ENCODE measurements at places on chromosomes 2 and 18.

DNA sequence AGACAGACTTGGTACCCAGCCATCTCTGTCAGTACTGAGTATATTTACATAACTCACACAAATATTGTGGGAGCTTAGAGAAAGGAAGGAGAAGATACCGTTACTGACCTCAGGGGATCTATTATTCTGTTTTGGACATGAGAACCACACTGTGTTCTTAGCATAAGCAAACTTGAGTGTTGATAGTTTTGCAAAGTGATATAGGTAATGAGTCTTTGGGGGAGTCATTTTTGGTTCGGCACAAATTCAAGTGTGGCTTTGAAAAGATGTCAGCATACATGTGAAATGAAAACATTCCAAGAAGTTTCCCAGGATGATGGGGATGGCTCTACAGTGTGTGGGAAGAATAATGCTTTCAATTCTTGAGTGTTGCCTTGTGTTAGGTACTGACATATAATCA is 24.1 kb downstream of the SMARCAL1 start:
- DNase-seq: no peak

DNA sequence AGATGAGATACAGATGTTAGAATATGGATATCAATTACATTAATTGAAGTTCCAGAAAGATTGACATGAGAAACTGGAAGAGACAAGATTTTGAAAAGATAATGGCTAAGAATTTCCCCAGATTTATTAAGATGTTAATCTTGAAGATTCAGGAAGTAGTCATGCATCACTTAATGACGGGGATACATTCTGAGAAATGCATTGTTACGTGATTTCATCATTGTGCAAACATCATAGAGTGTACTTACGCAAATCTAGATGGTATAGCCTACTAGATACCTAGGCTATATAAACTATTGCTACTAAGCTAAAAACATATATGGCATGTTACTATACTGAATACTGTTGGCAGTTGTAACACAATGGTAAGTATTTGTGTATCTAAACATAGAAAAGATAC is 6.8 kb upstream of the CHMP3 start:
- no peak for DNase-seq

GRCh38 chr18:3367491-3368091 is 82.4 kb upstream of the TGIF1 start:
- no peak for DNase-seq

GRCh38 chr2:206740800-206741199 is 22.6 kb upstream of the DYTN start:
- DNase-seq: no peak

DNA sequence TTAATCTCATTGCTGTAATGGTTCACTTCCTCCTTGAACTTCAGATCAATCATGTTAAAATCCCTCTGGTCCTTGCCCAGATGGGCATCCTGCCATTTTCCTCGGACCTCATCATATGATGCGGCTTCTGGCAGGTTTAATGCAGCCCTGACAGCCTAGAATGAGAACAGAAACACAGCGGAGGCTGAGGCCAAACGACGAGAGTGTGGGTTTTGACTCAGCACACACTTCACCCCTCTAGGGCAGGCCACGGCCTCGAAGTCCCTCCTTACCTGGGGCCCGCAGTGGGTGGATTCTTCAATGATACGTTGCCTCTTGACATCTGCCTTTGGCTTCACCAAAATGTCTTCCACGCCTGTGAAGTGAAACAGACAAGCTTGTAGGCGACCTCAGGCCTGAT is 56.8 kb downstream of the POLR1A start:
- DNase-seq: no peak

GRCh38 chr2:95240091-95240490 is 32.8 kb downstream of the ZNF892 start:
- no peak for DNase-seq

DNA sequence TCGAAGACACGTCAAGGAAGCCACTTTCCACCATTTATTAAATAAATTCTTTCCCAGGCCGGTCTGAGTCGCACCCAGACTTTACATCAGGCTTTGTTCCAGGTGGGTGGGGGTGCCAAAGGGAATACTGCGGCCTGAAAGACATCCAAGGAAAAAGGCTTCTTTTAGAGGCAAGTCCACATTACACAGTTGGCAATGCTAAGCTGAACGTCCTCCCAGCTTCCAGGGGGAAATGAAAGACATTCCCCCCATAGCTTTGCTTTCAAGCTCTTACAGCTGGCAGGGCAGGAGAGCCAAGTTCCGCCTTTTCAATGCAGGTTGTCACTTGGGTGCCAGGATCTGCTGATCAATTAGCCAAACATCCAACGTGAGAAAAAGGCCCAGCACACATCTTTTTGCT is 36.5 kb upstream of the PTPN4 start:
- DNase-seq: no peak

DNA sequence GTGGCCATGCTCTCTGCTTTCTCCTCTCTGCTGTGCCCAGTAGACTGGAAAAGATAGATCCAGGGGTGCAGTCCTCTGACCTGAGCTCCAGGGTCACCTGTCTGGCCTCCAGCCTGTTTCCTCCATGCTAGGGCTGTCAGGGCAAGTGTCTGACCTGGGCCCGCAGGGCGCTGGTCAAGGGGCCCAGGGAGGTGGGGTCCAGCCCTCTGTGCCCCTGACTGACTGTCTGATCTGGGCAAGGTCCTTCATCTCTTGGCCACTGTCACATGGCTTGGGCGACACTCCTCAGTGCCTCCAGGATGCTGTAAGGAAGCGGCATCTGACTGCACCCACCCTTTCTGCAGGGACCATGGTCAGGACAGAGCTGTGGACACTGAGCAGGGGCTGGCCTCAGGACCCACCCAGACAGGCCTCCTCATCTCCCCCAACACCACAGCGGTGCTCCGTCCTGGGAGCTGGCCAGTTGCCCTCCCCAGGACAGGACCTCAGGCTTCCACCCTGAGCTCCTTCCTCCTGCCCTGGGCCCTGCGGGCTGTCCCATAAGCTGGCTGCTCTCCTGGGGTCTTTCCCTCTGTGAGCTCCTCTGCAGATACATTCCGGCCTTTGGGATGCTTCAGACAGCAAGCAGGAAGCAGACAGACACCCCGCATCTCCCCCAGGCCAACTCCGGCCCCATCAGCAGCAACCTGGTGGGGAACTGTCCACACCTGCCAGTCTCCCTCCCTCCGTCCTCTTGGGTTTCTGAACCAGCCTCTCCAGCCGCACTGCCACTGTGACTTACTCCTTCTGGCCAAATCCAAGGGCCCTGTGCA is 21.2 kb upstream of the ALPI start:
- no peak for DNase-seq

DNA sequence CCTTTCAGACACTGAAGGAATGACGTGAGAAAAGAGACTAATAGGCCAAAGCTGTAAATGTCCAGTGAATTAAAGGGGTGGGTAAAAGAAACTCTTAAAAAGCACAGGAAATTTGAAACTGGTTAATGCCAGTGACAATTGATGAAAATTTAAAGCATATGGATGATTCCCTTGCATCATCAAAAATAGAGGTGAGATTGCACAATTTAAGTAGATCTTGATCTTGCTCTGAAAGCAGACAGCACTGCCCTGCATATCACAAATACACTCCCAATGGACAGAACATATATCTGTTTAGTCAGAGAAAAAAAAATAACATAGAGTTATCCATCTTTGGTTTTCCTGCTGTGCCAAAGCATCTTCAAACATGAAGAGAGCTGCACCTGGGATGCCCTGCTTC is 86.7 kb upstream of the UBE2E3 start:
- no peak for DNase-seq

GRCh38 chr2:127564429-127565260 is 29.2 kb downstream of the MYO7B start:
- no peak for DNase-seq

- no peak for DNase-seq
Observed at GRCh38 chr2:217465100-217465499, 537.7 kb downstream of the TNS1 start.

GRCh38 chr2:225494100-225494459 is 94.6 kb downstream of the NYAP2 start:
- DNase-seq: no peak

- DNase-seq: no peak
Observed at GRCh38 chr2:220442012-220442411, 814.6 kb downstream of the SLC4A3 start.

DNA sequence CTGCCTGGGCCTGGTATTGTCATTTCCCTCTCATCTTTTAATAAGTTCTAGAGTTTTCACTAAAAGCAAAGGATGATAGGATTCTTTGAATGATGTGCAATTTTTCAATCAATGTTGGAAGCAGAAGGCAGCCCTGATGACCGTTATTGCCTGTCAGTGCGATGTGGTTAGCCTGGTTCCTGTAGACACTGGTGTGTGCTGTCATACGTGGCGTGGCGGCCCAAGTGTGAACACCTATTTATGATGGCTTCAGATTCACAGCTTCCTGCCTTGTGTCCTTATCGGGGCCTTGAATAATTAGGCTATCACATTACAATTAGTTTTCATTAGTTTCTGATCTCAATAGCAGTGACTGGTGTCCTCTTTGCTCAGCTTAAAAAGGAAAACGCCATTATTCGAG is 218.5 kb downstream of the TPGS2 start:
- DNase-seq: no peak

- no peak for DNase-seq
Observed at GRCh38 chr2:187504312-187504921, 49.8 kb downstream of the TFPI start.

- DNase-seq: no peak
Observed at GRCh38 chr2:127700527-127701192, 637 bp upstream of the SFT2D3 start.

DNA sequence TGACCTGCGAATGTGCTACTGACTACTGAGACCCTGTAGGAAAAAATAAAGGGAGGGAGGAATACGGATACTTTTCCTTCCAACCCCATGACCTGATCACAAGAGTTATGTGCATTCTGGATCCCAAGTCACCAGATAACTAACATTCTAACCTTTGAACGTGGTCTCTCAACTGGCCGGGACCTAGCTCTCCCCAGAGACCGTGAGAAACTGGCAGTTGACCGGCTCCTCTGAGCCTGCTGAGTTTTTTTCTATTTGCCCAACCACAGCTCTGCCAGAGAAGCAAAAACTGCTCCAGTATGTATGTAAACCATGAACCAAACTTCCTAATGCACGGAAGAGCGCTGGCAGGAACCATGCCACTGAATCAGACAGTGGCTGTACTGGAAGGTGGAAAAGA is 47.5 kb upstream of the PTMA start:
- DNase-seq: no peak

Data from SK-MEL-5 (cell line).